ENCODE measurements at places on chromosomes 3 and 15.
A peak's percentile ranks its signal among the peaks of the same experiment; 100 is the strongest.

GRCh38 chr3:184786280-184786941, 25.6 kb upstream of the VPS8 start:
- peak; percentile 14 for DNase-seq

- DNase-seq: no peak
These were observed 140.6 kb downstream of the RBPMS2 start for GRCh38 chr15:64634576-64635498.

- DNase-seq: no peak
These were observed 329.7 kb downstream of the RORA start for GRCh38 chr15:60899322-60899966.

- DNase-seq: no peak
These were observed 60.0 kb upstream of the IL12A start for GRCh38 chr3:159928666-159929065.

- no peak for DNase-seq
These were observed 413.0 kb upstream of the RBMS3 start for GRCh38 chr3:28867836-28868235.

- peak; percentile 53 for DNase-seq
These were observed 674 bp downstream of the SERP1 start for GRCh38 chr3:150545419-150546225.

DNA sequence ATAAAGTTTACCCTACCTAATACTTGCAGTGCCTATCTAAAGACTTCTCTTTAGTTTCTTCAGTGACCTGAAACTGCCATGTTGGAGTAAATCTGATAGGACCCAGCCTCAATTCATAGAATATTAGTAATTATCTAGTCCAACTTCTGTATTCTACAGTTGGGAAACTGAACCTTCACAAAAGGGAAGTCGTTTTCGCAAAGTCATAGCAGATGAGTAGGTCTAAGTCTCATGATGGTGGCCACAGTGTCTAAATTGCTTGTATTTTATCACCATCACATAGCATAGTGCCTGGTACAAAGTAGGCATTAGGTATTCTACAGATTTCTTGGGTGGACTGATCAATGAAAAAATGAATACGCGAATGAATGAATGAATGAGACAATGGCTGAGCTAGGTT, 8.4 kb downstream of the GMNC start:
- DNase-seq: no peak

- DNase-seq: peak; percentile 55
These were observed 31.1 kb downstream of the ACAN start for GRCh38 chr15:88834211-88834812.

- DNase-seq: no peak
These were observed 28.6 kb upstream of the SEMA3F start for GRCh38 chr3:50126287-50127211.

DNA sequence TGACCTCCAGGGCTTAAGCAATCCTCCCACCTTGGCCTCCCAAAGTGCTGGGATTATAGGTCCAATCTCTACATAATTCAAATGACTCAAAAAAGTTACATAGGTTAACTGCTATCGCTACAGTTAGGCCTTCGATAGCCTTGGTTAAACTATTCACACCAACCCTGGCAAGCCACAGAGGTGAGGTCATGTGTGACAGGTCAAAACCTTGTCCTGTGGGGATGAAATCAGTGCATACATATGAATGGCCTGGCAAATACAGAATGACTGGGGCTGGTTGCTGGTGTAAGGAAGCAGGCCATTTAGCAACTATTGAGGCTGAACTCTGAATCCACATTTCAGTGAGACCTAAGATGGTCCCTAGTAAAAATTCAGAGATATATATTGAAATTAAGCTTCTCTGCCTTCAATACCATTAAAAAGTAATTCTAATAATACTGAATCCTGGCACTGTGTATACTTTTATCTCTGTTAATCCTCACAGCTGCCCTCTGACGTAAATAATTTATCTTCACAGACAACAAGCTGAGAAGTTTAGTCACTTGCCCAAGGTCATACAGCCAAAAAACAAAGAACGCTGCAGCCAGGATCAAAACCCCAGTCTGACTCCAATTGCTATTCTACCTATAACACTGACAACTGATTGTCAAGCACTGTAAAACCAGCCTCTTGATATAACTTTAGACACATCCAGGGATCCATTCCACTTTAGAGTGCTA, 35.3 kb downstream of the MKRN2 start:
- DNase-seq: no peak

DNA sequence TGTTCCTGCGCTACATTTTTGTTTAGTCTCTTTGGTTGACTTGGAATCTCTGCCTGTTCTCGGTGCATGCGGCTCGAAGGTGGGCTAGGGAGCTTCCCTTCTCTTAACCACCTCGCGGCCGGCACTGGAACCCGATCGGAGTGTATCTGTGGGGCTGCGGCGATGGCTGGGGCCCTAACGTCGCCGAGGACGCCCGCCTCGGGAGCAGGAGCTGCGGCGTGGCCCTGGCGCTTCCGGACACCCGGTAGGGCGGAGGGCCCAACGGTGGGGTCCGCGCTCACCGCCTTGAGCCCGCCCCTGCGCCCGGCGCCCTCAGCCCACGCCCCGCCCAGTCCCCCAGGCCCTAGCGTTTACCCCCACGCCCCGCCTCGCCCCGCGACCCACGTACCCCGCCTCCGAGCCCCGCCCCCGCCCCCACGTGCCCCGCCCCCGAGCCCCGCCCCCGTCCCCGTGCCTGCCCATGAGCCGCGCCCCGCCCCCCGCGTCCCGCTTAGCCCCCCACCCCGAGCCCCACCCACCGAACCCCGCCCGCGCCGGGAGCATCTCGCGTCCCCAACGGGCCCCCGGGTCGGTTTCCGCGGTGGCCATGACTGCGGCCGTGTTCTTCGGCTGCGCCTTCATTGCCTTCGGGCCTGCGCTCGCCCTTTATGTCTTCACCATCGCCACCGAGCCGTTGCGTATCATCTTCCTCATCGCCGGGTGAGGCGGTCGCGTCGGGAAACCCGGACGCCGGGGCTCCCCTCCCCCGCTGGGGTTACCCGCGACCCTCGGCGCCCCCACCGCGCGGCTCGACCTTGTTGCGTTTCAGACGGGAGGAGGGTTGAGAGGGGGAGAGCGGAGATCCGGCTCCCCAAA, at the start of gene APH1B:
Gene APH1B (plus strand): TSS at position 568 of the 855 bp plus-strand sequence. CDS start 19 bp downstream, at position 587.
- peak; percentile 76 for DNase-seq

- no peak for DNase-seq
These were observed 9.8 kb downstream of the SLC6A1 start for GRCh38 chr3:11002371-11002807.

GRCh38 chr15:42723068-42723467, 13.9 kb downstream of the CDAN1 start:
- DNase-seq: no peak

- DNase-seq: no peak
These were observed 8.7 kb upstream of the ETV5 start for GRCh38 chr3:186117521-186118134.

DNA sequence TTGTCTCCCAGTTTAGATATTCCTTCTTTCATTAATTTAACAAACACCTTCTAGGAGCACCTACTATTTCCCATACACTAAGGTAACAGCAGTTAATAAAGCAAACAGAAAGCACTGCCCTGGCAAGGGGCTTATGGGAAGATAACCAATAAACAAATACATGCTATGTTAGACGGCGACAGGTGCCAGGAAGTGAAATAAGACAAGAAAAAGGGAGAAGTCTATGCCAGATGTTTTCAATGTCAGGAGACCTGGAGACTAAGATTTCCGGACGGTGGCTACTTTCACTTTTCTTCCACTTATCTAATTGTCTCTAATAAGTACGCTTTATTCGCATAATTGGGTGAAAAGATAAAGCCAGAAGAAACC, 32.5 kb upstream of the ZNF445 start:
- DNase-seq: peak; percentile 54

GRCh38 chr15:73142802-73143762, 90.8 kb downstream of the NEO1 start:
- no peak for DNase-seq

DNA sequence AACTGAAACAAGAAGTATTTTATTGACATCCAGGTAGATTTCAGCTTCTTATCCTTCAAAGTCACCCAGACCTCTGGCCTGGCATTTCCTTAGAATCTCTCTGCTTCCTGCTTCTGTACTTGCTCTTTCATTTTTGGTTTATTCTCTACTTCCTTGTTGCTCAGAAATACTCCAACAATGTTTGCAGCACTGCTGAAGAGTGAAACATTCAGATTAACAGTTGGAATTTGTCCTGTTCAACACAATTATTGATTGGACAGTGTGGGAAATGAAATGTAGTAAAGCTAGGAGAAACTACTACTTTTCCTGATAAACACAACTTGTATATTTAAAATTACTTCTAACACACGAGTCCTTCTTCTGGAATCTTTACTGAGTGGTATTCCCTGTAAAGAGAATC, 81.0 kb upstream of the MEIS2 start:
- no peak for DNase-seq

DNA sequence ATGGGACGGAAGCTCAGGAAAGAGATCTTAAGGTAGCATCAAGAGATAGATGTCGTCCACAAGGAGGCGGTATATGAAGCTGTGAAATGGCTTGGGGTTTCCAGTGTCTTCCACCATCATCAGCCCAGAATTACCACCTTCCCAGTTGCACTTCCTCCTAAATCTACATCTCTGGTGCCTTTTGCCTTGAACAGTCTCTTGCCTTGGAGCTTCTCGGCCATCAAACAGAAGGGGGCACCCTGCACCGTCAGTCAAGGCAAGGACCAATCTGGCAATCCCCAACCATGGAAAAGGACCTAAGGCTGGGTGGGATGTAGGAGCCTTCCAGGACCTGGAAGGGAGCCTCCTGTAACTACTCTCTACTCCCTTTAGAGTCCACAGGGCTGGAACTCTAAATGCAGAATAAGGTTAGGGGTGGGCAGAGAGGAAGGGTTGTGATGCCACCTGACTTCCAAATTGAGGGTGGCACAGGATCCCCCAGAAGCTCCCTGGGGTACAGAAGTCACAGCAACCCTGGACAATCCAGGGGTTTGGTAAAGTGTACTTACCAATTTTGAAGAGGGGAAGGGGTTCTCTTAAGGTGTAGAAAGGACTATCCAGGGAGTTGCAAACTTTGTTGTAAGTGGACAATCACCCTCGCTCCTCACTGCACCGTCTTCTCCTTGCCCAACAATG, 1.0 kb upstream of the RYR3 start:
- no peak for DNase-seq

DNA sequence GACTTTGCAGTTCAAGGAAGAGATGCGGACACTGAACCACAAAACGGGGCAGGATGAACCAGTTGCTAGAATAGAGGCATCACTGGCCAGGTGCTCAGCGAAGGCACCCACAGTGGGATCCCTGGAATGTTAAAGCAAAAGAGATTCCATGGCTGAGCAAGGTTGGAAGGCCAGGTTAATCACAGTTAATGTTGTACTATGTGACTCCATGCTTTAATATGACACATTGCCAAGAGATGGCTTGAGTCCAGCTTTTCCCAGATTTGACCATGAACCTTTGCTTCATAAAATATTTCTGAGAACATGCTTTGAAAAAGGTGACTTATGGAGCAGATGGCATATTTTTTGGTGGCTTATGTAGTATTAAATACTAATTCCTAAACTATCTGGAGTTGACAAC, 76.2 kb upstream of the CMTM7 start:
- no peak for DNase-seq

DNA sequence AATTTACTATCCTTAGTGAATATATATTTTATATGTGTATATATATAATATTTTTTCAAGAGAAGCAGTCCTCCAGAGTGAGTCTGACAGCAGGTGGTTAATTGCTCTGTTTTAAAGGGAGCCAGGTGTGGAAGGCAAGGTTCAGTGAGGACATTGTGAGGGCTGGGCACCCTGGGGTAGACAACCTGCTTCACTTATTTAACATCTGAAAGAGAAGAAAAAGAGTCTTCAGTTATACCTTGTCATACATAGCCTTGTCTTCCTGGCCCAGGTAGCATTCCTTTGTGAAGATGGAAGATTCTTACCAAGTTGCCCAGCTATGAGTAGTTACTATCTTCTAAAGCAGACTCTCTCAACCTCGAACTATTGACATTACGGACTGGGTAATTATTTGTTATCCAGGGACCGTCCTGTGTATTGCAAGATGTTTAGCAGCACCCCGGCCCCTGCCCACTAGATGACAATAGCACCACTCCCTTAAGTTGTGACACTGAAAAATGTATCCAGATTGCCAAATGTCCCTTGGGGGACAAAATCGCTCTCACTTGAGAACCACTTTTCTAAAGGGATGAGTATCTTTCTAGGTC, 336.0 kb upstream of the TRIM42 start:
- no peak for DNase-seq

- no peak for DNase-seq
These were observed 15.9 kb downstream of the PLA2G4F start for GRCh38 chr15:42140383-42141070.

GRCh38 chr3:113852506-113852905, 13.9 kb downstream of the GRAMD1C start:
- DNase-seq: no peak

GRCh38 chr3:38560996-38561717, 65.0 kb downstream of the EXOG start:
- no peak for DNase-seq
